Tibial nerve (tissue), 4 donors: ENCODE measurements at places on chromosomes 7 and 10. TPM values are rescaled to one million over a fixed set of nuclear protein-coding genes. Genes with fewer than 3 reads are reported as not detected.

DNA sequence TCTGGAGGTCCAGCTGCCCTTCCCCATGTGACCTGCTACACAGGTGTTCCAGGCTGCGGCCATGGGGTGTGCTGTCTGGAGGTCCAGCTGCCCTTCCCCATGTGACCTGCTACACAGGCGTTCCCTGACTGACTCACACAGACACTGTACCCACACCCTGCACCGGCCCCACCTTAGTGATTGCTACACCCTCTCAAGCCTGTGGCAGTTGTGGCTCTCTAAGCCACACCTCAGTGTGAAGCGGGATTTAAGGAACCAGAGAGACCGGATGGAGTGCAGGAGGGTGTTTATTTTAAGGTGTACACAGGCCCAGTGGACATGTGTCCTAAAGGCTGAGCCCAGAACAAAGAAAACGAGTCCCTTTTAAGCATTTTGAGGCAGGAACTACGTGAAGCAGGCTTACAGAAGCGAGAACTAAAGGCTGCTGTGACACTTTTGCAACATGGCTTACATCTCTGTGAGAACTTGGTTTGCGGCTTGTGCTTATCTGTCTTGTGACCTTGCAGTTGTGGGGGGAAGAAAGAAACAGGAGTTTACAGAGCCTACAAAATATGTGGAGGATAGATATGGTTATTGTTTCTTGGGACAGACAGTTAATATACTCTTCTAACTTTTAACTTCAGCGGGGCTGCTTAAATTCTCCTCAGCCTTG is 326.4 kb downstream of the PAXIP1 start:
- H3K4me1 ChIP-seq: no peaks in the 10 kb centered on the region
- H3K36me3 ChIP-seq: no peaks in the 10 kb centered on the region
- no peak for DNase-seq
- no peak overlapping the region for H3K4me3 ChIP-seq
- no peak overlapping the region for H3K27ac ChIP-seq

DNA sequence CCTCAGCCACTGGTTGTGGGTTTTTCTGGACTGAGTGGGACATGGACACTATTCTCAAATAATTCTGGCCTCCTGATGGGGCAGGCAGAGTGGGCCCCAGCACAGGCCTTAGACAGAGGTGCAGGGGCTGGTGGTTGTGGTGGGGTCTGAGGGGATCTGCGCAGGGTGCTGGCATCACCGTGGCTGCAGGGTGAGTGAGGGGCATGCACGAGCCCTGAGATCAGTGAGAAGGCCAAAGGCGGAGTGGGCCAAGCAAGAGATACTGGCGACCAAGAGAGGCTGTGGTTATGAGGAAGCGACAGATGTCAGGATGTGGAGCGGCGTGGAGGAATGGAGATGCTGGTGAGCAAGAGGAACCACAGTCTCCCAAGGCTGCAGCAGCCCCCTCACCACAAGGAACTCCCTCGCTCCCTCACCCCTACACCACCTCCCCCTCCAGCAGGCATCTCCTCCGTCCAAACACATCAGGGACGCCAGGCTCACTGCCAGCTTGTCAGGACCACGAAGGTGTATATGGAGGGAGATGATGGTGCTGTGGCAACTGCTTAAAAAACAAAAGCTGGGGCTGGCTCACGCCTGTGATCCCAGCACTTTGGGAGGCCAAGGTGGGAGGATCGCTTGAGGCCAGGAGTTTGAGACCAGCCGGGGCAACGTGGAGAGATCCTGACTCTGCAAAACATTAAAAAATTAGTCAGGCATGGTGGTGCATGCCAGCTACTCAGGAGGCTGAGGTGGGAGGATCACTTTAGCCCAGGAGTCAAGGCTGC is 9.6 kb downstream of the PRF1 start:
- H3K4me1 ChIP-seq: no peaks in the 10 kb centered on the region
- H3K27me3 ChIP-seq: no peaks in the 10 kb centered on the region
- no peaks in the 10 kb centered on the region for H3K36me3 ChIP-seq
- H3K27ac ChIP-seq: no peak overlapping the region
- H3K4me3 ChIP-seq: no peak overlapping the region

GRCh38 chr10:129322933-129323820 is 143.9 kb upstream of the MGMT start:
- no peak overlapping the region for H3K4me3 ChIP-seq
- no peak for DNase-seq
- no peaks in the 10 kb centered on the region for H3K36me3 ChIP-seq

GRCh38 chr7:20158684-20159083 is 58.5 kb downstream of the MACC1 start:
- H3K27ac ChIP-seq: no peak overlapping the region
- no peak for DNase-seq
- no peak overlapping the region for H3K4me3 ChIP-seq
- no peaks in the 10 kb centered on the region for H3K27me3 ChIP-seq

DNA sequence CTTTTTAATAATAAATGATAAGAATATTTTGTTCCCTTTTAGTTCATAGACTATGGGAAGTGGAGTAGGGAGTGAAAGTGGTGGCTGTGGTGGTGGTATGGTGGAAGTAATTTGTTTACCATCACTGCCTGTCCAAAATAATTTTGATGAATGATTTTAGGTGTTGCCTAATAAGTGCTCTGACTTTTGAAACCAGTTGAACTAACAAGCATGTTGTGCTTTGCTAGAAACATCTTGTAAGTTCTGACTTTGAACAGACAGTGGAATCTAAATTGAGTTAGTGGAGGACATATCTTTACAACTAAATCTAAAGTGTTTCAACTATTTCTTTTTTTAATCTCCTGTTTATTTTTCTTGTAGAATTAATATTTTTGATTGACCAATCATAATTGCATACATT is 49.7 kb downstream of the ZEB1 start:
- no peak for DNase-seq
- no peak overlapping the region for H3K27ac ChIP-seq
- no peaks in the 10 kb centered on the region for H3K4me1 ChIP-seq
- peaks cover 8% of the 10 kb centered on the region for H3K36me3 ChIP-seq

GRCh38 chr10:3954615-3955014 is 169.6 kb upstream of the KLF6 start:
- H3K4me3 ChIP-seq: no peak overlapping the region
- H3K4me1 ChIP-seq: peaks cover 3% of the 10 kb centered on the region
- no peaks in the 10 kb centered on the region for H3K27me3 ChIP-seq
- no peak overlapping the region for H3K27ac ChIP-seq
- DNase-seq: no peak

DNA sequence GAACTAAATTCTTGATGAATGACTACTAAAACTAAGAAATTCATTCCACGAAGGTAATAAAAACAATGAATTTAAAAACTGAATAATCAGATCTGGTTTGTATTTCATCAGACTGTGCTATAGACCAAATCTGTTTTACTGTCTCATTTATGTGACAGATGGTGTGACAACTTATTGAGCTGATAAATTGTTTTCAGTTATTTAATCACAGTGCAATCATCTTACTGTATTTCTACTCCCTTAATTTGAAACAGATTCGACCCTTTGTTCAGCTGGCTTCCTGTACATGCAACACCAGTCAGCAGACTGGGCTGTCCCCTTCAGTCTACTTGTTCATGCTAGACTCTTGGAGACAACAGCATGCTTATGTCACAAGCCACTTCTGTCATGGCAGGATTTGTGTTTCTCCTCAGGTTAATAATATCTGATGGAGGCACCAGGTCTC is 150.9 kb downstream of the MBL2 start:
- H3K4me3 ChIP-seq: no peak overlapping the region
- no peaks in the 10 kb centered on the region for H3K4me1 ChIP-seq
- DNase-seq: no peak
- H3K27me3 ChIP-seq: no peaks in the 10 kb centered on the region
- H3K36me3 ChIP-seq: no peaks in the 10 kb centered on the region
- no peak overlapping the region for H3K27ac ChIP-seq

DNA sequence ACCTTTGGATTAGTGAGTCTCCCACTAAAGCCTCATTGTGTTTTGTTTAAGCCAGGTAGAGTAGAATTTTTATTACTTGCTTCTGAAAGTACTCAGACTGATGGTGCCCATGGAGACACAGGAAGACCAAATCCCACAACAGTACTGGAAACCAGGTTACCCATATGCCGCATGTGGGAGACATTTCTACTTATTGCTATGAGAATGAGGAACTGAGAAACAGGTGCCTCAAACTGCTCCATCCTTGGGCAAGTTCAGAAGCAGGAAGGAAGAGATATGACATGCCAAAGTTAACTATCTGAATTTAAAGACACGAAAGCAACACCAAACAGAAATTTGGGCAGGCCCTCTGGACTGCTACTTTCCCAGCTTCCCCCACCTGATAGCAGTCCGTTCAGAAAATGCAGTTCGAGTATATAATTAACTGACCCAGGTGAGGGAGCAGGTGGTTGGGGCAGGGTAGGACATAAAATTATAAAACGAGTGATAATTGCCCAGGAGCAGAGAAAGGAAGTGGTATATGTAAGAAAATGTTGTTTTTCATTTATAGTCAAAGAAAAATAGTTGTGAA is 382.3 kb upstream of the MTPN start:
- no peaks in the 10 kb centered on the region for H3K27me3 ChIP-seq
- no peak overlapping the region for H3K4me3 ChIP-seq
- no peaks in the 10 kb centered on the region for H3K36me3 ChIP-seq
- H3K4me1 ChIP-seq: no peaks in the 10 kb centered on the region

DNA sequence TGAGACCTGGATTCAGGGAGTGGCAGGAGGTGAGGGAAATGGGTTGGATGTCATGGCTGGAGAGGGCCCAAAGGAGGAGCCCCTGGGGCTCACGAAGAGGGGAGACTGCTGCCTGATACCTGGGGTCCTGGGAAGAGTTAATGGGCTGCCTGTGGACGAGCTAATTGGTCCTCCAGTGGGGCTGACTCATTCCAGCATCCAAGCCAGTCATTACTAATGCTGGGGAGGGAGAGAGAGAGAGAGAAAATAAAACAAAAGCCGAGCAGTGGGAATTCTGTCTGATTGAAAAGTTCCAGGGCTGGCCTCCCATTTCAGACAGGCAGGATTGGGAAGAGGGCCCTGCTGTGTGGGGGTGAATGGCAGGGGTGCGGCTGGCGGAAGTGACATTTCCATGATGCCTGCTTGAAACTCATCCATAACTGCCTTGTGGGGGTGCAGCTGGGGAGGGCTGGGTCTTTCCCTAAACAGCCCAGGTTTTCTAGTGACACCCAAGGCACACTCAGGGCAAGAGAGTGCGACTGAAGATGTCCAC is 297.8 kb downstream of the RPS24 start:
- H3K36me3 ChIP-seq: no peaks in the 10 kb centered on the region
- no peaks in the 10 kb centered on the region for H3K27me3 ChIP-seq
- no peak for DNase-seq
- no peak overlapping the region for H3K4me3 ChIP-seq

DNA sequence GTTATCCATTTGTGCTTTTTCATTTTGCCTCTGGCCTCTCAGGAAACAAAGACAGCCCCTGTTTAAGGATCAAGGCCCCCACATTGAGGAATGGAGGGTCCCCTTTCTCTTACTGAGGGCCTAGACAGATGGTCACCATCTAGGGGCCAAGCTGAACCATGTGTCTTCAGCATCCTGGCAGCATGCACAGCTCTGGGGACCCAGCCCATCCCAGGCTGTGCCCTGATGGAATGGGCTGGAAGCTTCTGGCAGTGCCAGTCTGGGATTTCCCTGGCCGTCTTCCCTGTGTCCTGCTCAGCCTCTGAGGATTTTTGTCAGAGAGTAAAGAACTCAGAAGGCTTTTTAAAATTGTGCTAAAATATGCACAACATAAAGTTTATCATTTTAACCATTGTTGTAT is 116.8 kb downstream of the ITIH5 start:
- no peak for DNase-seq
- H3K27me3 ChIP-seq: no peaks in the 10 kb centered on the region
- H3K4me1 ChIP-seq: peaks cover 15% of the 10 kb centered on the region
- no peaks in the 10 kb centered on the region for H3K36me3 ChIP-seq
- no peak overlapping the region for H3K4me3 ChIP-seq
- H3K27ac ChIP-seq: no peak overlapping the region

GRCh38 chr10:49324711-49325110 is 25.7 kb downstream of the C10orf71 start:
- no peak overlapping the region for H3K4me3 ChIP-seq
- DNase-seq: no peak
- H3K36me3 ChIP-seq: no peaks in the 10 kb centered on the region
- no peak overlapping the region for H3K27ac ChIP-seq
- H3K27me3 ChIP-seq: no peaks in the 10 kb centered on the region

DNA sequence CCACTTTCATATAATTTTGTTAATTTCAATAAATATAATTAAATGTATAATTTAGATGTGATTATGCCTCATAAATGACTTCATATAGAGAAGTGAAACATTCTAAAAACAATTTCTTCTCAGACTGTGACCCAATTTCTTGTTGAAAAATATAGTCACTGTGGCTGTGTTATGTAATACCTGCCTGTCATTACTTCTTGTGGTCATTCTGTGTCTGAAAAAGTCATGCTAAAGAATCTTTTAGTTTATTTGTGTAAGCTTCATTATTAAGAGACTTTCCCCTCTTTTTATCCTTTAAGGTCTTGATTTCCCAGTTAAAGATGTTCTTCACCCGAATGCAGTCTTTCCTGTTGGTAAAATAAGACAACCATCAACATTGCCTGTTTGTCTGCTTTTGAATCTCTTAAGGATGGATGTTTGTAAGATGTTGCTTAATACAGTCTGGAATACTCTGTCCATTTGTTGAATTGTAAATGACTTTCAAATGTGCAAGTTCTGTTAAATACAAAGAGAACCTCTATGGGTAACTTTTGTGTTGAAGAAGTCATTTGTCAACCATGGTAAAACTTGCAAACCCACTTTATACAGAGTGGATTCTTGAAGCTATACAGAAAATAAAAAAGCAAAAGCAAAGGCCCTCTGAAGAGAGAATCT is 16.0 kb downstream of the KAT6B start:
- H3K27me3 ChIP-seq: no peaks in the 10 kb centered on the region
- no peak for DNase-seq
- H3K4me1 ChIP-seq: peaks cover 67% of the 10 kb centered on the region
- H3K4me3 ChIP-seq: no peak overlapping the region
- H3K36me3 ChIP-seq: no peaks in the 10 kb centered on the region

GRCh38 chr10:69959911-69960310 is 92.7 kb upstream of the MACROH2A2 start:
- no peak overlapping the region for H3K4me3 ChIP-seq
- no peak for DNase-seq
- no peaks in the 10 kb centered on the region for H3K27me3 ChIP-seq
- H3K36me3 ChIP-seq: no peaks in the 10 kb centered on the region

DNA sequence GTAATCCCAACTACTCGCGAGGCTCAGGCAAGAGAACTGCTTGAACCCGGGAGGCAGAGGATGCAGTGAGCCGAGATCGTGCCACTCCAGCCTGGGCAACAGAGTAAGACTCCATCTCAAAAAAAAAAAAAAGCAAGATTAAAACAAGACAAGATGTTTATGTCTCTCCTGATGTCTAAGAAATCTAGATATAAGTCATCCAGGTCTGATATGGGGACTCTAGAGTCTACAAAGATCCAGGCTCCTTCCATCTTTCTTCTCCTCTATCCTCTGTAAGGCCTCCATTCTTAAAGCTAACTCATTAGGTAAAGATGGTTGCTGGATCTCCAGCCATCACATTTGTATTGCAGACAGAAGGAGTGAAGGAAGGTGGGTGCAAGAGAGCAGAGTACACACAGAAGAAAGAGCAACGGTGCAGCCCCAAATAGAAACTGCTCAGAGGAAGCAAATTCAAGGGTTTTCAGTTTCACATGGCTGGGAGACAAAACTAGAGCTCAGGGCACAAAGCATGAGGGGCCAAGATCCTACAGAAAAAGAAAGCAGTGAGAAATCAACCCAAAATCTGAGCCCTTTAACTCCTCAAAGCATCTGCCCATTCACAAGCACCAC is 57.6 kb downstream of the USP6NL start:
- H3K27ac ChIP-seq: no peak overlapping the region
- H3K36me3 ChIP-seq: no peaks in the 10 kb centered on the region
- H3K27me3 ChIP-seq: no peaks in the 10 kb centered on the region
- no peak overlapping the region for H3K4me3 ChIP-seq

The FGL2 gene
- total RNA-seq: 150 TPM

The DPYSL4 gene
- total RNA-seq: 3.1 TPM

The TRIM4 gene
- 68.1 TPM for total RNA-seq

The OLAH gene
- total RNA-seq: 2.9 TPM

The AKAP9 gene
- 62.8 TPM for total RNA-seq
